Esophagus squamous epithelium (tissue), 5 donors: ENCODE measurements at places on chromosomes 7 and 10.

DNA sequence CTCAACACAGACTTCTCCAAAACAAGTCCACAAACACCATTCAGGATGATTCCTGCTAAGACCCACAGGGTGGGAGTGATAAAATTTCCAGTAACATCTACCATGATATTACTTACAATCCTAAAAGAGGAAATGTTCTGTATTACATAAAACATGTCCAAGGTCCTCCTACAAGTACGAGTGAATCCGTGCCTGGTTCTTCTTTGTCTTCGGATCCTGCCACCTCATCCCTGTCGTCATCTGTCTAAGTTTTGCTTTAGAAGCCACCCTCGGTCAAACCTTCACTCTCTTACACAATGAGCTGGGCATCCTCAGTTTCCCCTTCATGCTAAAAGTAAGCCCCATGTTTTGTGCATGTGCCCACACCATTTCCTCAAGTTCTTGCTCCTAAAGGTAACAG is 279.0 kb downstream of the KCNMA1 start:
- DNase-seq, result no peak

- DNase-seq, result no peak
Measured at GRCh38 chr10:31142026-31142425, 110.4 kb upstream of the ZNF438 start.

GRCh38 chr10:948347-948746 is 16.8 kb upstream of the LARP4B start:
- no peak for DNase-seq

DNA sequence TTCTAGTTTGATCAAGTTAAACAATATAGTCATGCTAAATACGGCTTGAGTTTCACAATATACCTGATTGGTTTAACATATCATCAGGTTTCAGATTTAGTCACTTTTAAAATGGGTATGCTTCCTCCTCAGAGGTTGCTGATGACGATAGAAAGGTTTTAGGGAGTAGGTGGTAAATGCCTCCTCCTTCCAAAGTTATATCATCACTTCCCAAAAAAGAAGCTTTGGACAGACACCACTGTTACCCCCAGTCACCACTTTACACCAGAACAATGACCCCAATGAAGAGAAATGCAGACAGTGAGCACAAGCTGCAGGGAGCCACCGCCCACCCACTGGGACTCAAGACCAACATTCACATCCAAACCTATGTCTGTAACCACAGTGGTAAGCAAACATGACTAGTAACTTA is 244.6 kb downstream of the SORCS1 start:
- DNase-seq, result no peak

- no peak for DNase-seq
Measured at GRCh38 chr7:48091506-48092433, 2.7 kb downstream of the UPP1 start.

DNA sequence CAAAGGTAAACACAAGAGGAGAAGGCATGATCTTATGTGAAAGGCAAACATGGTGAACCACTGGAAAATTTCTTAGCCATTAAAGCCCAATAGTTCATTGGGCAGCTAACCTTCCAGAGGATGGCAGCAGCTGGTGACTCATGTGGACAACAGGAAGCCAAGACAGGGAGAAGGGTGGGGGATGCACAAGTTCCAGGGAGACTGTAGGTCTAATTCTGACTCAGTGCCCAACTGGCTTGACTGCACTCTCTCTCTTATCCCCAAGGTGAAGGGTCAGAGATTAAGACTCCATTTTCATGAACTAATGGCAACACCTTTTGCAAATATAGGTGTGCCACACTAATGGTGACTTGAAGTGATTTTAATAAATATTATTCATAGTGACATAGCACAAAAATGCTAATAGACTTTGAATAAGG is 47.9 kb upstream of the SLC35B4 start:
- no peak for DNase-seq

DNA sequence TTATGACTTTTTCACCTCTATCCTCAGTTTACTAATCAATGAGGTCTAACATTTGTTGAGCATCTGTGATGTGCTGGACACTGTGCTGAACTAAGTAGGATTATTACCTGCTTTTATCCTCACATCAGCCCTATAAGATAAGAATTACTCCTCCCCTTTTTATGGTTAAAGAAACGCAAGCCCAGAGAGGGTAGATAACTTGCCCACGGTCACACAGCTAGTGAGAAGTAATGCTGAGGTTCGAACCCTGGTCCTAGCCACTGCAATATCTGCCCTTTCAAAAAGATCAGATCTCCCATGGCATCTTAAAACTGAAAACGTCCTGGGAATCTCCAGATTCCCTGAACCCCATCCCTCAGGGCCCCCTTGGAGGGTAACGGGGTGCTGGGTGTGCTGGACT is 118.3 kb downstream of the C10orf105 start:
- DNase-seq, result no peak

DNA sequence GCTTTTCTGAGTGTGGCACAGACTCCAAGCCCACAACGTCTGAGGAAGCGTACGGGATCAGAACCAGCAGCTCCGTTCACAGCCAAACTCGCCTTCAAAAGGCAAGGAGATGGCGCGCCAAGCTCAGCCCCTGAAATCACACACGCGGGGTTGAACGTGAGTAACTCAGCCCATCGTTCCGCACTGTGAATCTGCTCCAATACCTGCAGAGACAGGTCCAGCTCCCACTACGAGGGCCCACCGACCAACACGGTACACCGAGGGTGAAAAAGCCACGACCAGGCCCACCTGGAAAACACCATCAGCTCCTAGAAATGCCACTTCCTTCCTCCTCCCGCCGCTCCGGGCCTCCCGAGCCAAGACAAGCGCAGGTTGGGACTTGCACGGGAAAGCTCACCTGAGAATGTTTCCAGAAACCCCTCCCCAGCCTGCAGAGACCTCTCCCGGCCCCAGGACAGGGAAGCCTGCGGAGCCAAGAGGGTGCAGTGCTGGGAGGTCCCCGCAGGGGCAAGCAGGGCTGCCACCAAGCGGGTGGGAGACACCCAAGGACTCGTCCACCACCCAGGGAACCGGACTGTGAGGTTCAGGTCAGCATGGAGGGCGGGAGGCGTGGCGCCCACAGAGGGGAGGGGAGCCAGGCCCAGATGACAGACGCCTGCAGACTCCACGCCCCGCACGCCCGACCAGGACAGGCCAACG is 93.9 kb upstream of the PDGFA start:
- no peak for DNase-seq

GRCh38 chr10:24462889-24463552 is 254.1 kb downstream of the KIAA1217 start:
- DNase-seq, result no peak

GRCh38 chr10:11505639-11506038 is 105.8 kb downstream of the USP6NL start:
- DNase-seq, result no peak

GRCh38 chr10:51783941-51784340 is 84.5 kb upstream of the CSTF2T start:
- DNase-seq, result no peak

- no peak for DNase-seq
Measured at GRCh38 chr10:66843396-66843795, 82.4 kb upstream of the LRRTM3 start.

DNA sequence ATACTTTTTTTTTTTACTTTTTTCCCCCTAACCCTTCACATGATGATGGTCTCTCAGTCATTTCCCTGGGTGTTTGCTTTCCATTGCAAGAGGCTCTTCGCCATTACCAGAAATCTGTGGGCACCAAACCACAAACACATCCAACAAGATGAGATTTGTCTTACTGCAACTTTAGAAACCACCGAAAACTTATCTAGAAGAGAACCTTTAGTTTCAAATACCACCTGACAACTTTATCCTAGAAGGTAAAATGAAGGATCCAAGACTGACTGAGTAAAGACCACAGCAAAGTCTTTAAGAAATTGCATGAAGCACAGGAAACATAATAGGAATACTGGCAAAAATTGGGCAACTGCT is 363.3 kb upstream of the MBL2 start:
- no peak for DNase-seq

DNA sequence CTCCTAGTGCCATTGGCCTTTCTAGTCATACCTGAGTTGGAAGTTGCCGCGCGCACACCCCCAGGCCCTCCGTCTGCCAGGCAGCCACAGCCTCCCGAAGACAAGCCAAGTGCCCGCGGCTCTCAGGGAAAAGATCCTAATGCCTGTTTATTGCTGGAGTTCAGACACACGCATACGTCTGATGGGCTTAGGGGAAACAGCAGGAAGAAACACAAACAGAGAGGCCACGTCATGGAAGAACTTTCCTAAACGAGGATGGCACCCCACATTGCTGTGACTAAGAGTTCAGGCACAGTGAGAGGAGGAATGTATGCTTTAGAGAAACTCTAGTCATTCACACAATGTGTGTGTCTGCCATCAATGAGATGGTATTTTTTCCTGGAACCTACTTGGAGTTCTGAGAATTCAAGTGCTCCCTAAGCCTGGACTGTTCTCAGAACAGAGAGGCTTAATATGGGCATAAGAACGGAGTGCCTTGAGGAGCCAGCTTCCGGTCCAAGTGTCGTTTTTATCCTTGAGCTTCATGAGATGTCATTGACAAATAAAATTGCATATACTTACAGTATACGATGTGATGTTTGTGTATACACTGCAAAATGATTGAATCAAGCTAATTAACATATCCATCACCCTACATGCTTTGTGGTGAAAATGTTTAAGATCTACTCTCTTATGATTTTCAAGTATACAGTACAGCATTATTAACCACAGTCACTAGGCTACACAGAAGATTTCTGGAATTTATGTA is 11.6 kb upstream of the RBP3 start:
- DNase-seq, result no peak

- no peak for DNase-seq
Measured at GRCh38 chr10:83543691-83544462, 595.4 kb upstream of the GHITM start.

GRCh38 chr7:16318989-16319915 is 102.1 kb downstream of the CRPPA start:
- DNase-seq, result no peak

DNA sequence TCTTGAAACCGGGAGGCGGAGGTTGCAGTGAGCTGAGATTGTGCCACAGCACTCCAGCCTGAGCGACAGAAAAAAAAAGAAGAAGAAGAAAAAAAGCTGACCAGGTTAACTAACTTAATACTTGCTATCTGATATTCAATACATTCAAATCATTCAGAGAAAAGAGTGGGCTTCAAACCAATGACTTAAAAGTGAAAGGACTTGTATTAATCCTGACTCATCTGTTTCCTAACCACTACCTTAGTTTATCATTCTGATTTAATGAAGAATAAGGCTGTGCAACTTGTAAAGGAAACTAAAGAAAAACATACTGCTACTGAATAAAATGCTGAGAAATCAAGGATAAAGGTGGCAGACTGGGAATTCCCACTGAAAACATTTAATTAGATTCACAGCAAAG is 128.4 kb downstream of the NRBF2 start:
- DNase-seq, result no peak

- no peak for DNase-seq
Measured at GRCh38 chr7:104826135-104826534, 187.9 kb upstream of the KMT2E start.

- no peak for DNase-seq
Measured at GRCh38 chr7:20730611-20731010, 56.1 kb downstream of the SP8 start.

GRCh38 chr10:34333513-34333912 is 481.6 kb downstream of the PARD3 start:
- no peak for DNase-seq
